Kidney glomerular epithelial cell (primary cell): ENCODE measurements at places on chromosomes 3 and 15.

- DNase-seq = no peak
Observed at GRCh38 chr3:66464512-66464894, 36.3 kb downstream of the LRIG1 start.

DNA sequence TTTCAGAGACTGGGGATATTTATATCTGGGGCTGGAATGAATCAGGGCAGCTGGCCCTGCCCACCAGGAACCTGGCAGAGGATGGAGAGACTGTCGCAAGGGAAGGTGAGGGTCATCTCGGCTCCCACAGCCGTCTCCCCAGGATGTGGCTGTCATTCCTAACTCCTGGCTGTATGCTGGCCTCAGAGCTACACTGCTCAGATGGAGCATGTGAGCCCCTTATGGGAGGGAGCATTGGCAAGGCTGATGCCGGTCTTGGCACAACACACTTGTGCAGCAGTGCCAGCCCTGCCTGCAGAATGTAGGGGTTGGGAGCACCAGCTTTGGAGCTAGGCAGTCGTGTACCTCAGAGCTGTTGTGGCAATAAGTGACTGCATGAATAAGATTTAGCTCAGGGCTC, 5.2 kb downstream of the RCCD1 start:
- DNase-seq = no peak

GRCh38 chr15:39506146-39506545, 74.7 kb upstream of the THBS1 start:
- DNase-seq = no peak

DNA sequence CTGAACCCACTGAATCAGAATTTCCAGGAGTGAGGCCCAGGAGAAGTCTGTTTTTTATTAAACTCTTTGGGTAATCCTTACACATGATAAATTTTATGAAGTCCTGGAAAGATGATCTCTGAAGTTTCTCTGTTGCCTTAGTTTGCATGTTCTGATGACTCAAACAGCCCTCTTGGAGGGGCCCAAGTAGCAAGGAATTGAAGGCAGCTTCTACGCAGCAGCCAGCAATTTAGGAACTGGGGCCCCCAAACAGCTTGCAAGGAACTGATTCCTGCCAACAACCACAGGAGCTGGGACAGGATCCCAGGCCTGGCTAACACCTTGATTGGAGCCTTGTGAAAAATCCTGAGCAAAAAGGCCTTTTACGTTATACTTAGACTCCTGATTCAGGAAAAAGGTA, 5.4 kb upstream of the ACP3 start:
- DNase-seq = no peak

DNA sequence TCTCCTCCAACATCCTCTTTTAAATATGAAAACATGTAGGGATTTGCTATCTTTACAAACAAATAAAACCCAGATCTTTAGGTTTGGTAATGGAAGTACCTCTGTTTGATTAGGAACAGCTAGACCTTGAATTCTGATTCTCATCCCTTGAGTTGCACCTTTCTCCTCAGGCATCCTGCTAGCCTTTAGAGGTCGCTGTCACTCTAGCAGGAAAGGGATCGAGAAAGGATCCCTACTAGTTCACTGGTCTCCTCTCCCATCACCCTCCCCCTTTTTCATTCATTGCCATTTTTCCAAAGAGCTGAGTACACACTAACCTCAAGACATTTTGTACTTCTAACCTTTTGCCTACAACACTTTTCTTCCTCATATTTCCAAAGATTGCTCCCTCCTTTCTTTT, 569.8 kb downstream of the RBMS3 start:
- DNase-seq = no peak
